ENCODE measurements at places on chromosomes 7 and 10.

DNA sequence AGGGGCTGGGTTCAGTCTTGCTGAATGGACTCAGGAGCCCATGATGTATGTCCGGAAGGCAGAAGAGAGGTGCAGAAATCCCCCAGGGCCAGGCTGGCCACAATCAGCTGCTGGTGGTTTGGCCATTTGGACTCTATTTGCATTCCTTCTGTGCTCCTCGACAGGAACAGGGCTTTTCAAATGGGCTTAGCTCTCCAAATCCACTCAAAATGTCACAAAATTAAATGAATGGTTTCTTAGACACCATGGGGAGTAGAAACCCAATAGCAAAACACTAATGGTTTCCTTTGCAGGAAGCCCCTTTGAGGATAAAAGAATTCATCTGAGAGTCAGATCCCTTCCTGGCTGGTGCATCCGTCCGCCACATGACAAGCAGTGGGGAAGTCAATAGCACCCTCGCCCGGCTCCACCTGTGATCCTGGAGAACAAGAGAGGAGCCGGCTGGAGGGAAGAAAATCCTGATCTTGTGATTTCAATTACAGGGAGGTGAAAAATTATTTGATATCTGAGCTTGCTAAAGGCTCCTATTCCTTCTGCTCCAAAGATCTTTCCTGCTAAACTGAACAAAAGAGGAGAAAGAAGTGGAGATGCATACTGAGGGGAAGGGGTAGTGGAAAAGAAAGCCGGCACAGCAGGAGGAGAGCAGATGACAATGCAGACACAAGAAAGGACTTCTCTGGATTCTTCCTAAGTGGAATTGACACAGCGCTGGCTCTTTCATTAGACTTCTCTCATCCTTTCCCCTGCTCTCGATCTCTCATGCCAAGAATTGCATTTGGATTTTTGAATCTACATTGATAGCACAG lies 190.7 kb downstream of the C7orf25 start:
- H3K27ac ChIP-seq, result no peak overlapping the region
- no peaks in the 10 kb centered on the region for H3K36me3 ChIP-seq
- H3K4me3 ChIP-seq, result no peak overlapping the region
- no peaks in the 10 kb centered on the region for H3K4me1 ChIP-seq
- DNase-seq, result no peak

GRCh38 chr10:122419876-122420623 lies 34.4 kb upstream of the ARMS2 start:
- peaks cover 36% of the 10 kb centered on the region for H3K36me3 ChIP-seq
- H3K27me3 ChIP-seq, result no peaks in the 10 kb centered on the region
- H3K4me3 ChIP-seq, result no peak overlapping the region
- DNase-seq, result no peak

- no peaks in the 10 kb centered on the region for H3K27me3 ChIP-seq
- no peak for DNase-seq
- H3K4me1 ChIP-seq, result no peaks in the 10 kb centered on the region
These were observed 212.6 kb downstream of the PTPRN2 start for GRCh38 chr7:158375034-158375433.

DNA sequence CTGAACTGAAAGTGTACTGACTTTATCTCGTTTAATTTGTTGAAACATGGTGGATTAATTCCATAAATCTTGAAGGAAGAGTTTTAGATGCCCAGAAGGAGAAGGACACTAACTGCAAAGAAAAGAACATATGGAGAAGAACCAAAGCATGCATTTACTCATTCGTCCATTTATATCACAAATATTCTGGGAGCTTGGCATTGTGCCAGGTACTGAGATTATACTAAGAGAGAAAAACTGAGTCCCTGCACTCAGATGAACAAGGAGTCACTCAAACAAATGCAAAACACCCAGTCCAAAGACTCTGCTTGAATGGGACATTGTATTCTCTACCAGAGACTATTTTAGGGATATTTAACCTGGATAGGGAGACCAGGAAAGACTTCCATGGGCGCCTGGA lies 588.0 kb upstream of the MGMT start:
- H3K4me3 ChIP-seq, result no peak overlapping the region
- no peaks in the 10 kb centered on the region for H3K27me3 ChIP-seq
- H3K27ac ChIP-seq, result no peak overlapping the region
- H3K36me3 ChIP-seq, result no peaks in the 10 kb centered on the region
- H3K4me1 ChIP-seq, result no peaks in the 10 kb centered on the region

DNA sequence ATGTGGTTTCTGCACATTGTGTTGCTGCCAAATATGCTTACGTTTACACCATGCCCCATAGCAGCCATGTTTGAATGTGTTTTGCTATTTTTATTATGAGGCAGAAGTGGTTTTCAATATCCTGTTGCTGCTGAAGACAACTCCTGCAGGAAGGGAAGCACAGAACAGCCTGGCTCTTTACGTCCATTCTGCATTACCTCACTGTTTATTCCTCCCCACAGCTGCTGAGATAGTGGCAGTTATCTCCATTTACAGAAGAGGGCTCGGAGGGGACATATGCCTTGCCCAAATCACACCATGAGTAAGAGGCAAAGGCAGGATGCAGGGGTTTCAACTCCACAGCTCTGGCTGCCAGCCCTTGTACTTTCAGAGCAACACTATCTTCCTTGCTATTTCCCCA lies 35.3 kb downstream of the PLPP4 start:
- H3K4me3 ChIP-seq, result no peak overlapping the region
- no peak overlapping the region for H3K27ac ChIP-seq
- H3K27me3 ChIP-seq, result no peaks in the 10 kb centered on the region
- H3K36me3 ChIP-seq, result no peaks in the 10 kb centered on the region
- H3K4me1 ChIP-seq, result no peaks in the 10 kb centered on the region

DNA sequence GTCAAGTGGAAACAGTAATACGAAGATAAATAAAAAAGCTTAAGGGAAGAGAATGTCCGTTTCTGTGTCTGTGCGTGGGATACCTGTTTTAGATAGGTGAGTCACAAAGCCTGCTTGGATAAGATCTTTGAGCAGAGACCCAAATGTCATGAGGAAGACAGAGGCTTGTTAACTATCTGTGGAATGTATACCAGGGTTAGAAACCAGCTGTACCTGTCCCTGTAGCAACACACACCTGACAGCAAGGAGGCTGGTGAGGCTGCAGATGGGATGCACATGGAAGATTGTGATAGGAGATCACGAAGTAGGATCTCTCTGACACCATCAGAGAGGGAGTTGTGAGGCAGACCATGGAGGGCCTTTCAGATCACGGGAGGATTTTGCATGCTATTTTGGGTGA lies 105.3 kb downstream of the ARHGAP21 start:
- no peak overlapping the region for H3K4me3 ChIP-seq
- DNase-seq, result no peak
- no peak overlapping the region for H3K27ac ChIP-seq
- H3K36me3 ChIP-seq, result no peaks in the 10 kb centered on the region

DNA sequence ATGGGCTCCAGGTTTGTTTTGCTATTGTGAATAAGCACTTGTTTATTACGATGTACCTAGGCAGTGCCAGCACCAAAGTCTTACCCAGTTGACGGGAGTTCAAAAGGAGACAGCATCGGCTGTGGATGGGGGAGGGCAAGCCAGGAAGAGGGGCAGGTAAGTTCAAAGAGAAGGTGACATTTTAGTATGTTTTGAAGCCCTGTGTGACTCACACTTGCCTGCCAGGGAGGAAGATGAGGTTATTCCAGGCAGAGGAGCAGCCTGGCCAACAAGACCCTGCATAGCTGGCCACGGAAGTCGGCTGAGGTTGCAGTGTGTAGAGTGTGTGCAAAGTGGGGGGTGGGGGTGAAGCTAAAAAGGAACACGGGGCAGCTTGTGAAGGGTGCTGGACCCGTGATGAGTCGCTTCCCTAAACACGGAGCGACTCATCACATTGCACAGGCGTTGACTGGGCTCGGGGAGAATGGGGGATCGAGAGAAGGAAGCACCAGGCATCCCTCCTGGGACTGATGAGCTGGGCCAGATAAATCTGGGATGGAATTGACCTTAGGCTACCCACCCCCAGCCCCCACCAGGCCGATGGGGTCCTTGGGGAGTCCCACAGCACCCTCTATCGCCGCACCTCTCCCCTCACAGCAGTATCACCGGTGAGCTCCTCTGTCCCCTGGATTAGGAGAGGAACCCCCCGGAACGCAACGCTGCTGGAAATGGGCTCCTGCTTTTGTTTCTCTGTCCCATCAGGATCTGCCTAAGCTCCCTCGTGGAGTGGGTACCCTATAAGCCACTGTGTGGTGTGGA lies 97.9 kb upstream of the IKZF1 start:
- H3K4me3 ChIP-seq, result no peak overlapping the region
- H3K36me3 ChIP-seq, result no peaks in the 10 kb centered on the region
- no peak for DNase-seq
- no peak overlapping the region for H3K27ac ChIP-seq
- no peaks in the 10 kb centered on the region for H3K4me1 ChIP-seq
- no peaks in the 10 kb centered on the region for H3K27me3 ChIP-seq

- H3K4me3 ChIP-seq, result no peak overlapping the region
- peaks cover 17% of the 10 kb centered on the region for H3K4me1 ChIP-seq
- peaks cover 97% of the 10 kb centered on the region for H3K36me3 ChIP-seq
- no peaks in the 10 kb centered on the region for H3K27me3 ChIP-seq
These were observed 45.3 kb upstream of the PDLIM1 start for GRCh38 chr10:95335933-95336699.

- no peaks in the 10 kb centered on the region for H3K36me3 ChIP-seq
- peaks cover 7% of the 10 kb centered on the region for H3K4me1 ChIP-seq
- H3K27me3 ChIP-seq, result no peaks in the 10 kb centered on the region
These were observed 38.6 kb upstream of the TNRC18 start for GRCh38 chr7:5462216-5462615.

GRCh38 chr10:9848981-9849380 lies 1168.7 kb upstream of the CELF2 start:
- H3K4me1 ChIP-seq, result no peaks in the 10 kb centered on the region
- DNase-seq, result no peak
- no peaks in the 10 kb centered on the region for H3K36me3 ChIP-seq
- no peaks in the 10 kb centered on the region for H3K27me3 ChIP-seq
- no peak overlapping the region for H3K27ac ChIP-seq
- no peak overlapping the region for H3K4me3 ChIP-seq

GRCh38 chr7:28296571-28297483 lies 115.5 kb upstream of the CREB5 start:
- no peak overlapping the region for H3K27ac ChIP-seq
- H3K4me1 ChIP-seq, result no peaks in the 10 kb centered on the region
- DNase-seq, result no peak
- H3K27me3 ChIP-seq, result no peaks in the 10 kb centered on the region
- H3K4me3 ChIP-seq, result no peak overlapping the region

DNA sequence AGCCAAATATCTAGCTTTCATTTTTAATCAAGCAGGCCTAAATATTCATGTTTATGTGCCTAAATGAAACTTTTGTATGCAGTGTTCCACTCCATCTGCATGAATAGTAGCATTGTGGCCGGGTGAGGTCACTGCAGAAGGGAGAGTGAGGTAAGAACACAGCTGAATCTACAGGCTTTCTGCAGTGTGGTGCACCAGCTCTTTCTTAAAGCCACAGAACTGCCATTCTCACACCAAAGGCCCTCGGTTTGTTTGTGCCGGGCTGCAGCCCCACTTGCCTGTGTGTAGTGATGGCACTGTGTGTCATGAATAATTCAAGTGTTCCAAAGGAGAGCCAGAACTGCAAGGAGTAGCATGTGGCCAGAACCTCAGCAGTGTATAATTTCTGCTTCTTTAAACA lies 204.1 kb downstream of the TRIL start:
- no peaks in the 10 kb centered on the region for H3K36me3 ChIP-seq
- H3K27me3 ChIP-seq, result no peaks in the 10 kb centered on the region
- H3K4me3 ChIP-seq, result no peak overlapping the region
- H3K27ac ChIP-seq, result peak overlapping the region; percentile 9
